IMR-90 (cell line): ENCODE measurements at places on chromosomes 5 and 9. TPM values are rescaled to one million over a fixed set of nuclear protein-coding genes. Genes with fewer than 3 reads are reported as not detected.

DNA sequence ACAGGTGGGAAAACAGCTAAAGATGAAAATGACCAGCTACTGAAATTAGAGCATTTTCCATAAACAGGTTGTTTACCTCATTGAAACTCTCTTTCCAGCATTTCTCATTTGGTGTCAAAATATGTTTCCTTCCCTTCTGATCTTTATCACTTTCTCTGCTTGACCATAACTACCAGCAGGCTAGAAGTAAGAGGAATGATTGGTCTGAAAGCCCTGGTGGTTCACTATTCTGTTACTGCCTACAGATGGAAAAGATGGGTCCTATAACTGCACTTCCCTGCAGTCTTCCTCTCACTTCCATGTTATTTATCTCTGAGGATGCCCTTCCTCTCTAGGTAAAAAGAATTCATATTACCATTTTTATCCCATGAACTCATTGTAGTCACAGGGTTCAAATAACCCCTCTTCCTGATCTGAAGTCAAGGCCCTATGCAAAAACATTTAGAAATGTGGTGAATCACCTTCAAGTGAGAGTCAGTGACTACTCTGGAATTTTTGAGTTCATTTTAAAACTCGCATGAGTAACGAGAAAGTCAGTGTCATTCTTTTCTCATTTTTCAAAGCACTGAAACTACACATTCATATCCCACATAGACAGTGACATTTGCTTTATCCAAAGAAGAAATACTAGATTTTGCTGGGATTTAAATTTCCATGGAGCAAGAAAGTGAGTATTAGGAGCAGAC, 51.7 kb downstream of the ZNF474 start:
- DNase-seq: peak; percentile 93
- H3K4me1 ChIP-seq: peaks cover 13% of the 10 kb centered on the region
- no peak overlapping the region for H3K4me3 ChIP-seq

DNA sequence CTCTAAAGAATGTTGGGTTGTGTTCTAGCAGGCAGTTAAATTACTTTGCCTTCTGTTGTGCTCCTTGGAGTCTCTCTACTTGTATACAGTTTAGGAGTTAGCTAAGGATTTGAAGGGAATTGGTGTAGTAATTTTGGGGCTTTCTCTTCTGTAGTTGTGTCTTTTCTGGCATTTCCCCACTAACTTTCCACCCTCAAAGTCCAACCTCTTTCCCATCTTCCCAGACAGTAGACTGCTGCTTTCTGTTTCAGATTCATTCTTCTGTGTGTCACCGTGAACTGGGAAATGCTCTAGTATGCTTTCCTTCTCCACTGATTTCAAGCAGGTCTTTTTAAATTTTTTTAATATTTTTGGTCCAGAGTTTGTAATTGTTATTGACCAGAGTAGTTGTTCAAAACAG, 4.5 kb upstream of the ANGPTL2 start:
- no peaks in the 10 kb centered on the region for H3K36me3 ChIP-seq
- H3K27ac ChIP-seq: peak overlapping the region; percentile 16; the same call in 1 of the 2 replicates
- DNase-seq: peak; percentile 32
- H3K4me3 ChIP-seq: no peak overlapping the region

DNA sequence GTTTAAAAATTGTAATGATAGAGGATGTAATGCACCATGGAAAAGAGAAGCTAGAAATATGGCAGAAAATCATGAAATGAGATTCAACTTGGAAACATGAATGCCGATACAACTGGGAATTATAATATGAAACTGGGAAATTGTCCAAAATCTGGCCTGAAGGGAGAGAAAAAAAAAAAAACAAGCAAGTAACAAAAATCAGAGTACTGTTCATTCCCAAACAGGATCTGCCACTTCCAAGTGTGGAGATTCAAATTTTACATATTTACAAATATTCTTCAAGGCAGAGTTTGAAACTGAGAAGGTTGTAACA, 56.6 kb upstream of the MOCS2 start:
- H3K27ac ChIP-seq: no peak overlapping the region
- DNase-seq: no peak
- peaks cover 4% of the 10 kb centered on the region for H3K4me1 ChIP-seq
- H3K27me3 ChIP-seq: no peaks in the 10 kb centered on the region

DNA sequence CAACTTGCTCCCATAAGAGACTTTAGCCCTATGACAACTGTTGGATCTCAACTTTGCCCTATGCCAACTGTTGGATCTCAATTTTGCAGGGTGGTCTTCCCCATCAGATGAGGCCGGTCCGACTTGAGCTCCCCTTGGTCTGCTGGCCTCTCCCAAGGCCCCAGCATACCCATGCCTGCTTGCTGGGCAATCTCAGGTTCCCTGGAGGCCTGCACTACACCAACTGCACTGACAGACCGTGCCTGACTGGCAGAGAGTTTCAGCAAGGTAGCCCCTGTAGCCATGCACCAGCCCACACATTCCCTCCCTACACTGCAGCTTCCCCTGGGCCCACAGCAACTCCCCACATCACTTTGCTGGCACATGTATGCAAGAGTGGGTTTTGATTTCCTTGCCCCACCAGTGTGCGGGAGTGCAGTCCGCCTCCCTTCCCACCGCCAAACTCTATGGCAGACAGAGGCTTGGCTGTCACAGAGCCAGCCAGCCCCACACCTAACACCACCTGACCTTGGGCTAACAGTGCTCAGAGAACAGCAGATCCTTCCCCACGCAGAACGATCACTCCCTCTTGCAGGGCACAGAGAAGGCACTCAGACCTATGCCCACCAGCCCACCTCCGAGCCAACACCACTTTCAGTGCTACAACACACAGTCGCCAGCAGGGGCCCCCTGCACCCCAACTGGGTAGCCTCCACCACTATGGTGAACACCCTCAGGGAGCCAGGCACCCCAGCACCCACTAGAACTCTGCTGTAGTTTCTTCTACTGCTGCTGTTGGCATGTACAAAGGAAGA, 279.9 kb upstream of the COX7C start:
- no peaks in the 10 kb centered on the region for H3K4me1 ChIP-seq
- H3K27ac ChIP-seq: no peak overlapping the region

- no peaks in the 10 kb centered on the region for H3K36me3 ChIP-seq
- no peak overlapping the region for H3K4me3 ChIP-seq
- no peak for DNase-seq
- peaks cover 5% of the 10 kb centered on the region for H3K27me3 ChIP-seq
- peaks cover 2% of the 10 kb centered on the region; the same call in 1 of the 2 replicates for H3K4me1 ChIP-seq
Observed at GRCh38 chr5:180161420-180162303, 47.3 kb downstream of the RASGEF1C start.

GRCh38 chr5:52895572-52896413, 93.4 kb upstream of the ITGA2 start:
- H3K27ac ChIP-seq: no peak overlapping the region
- peaks cover 9% of the 10 kb centered on the region for H3K4me1 ChIP-seq
- no peak overlapping the region for H3K4me3 ChIP-seq
- DNase-seq: no peak

DNA sequence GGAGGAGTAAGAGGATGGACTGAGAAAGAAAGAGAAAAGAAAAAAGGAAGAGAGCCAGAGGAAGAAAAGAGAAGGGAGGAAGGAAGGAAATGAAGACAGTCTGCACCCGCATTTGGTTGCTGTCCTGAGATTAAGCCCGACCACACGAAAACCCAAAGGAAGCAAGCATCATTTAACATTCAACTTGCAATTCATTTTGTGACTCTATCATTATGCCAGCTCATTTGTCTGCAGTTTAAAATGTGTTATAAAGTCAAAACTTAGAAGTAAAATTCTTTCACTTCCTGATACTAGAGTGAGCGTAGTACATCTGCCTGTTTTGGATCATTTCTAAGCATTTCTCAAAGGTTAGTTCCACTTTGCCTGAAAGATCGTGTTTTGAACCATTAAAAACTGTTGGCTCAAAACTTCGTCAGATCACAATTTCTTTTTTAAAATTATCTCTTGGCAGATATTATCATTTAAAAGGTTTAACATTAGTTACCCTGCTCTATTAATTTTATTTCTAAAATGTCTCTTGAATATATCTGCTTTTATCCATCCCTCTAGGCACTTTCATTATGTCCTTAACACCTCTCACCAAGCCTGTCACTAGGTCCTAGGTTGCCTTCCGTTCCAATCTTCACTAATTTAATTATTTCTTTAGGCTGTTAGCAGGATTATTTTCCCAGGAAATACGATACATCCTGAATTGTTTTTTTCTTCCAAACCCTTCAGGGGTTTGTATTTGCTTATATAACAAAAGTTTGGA, 240.9 kb downstream of the TLE4 start:
- H3K27ac ChIP-seq: no peak overlapping the region
- H3K4me3 ChIP-seq: no peak overlapping the region
- H3K4me1 ChIP-seq: peaks cover 4% of the 10 kb centered on the region; the same call in 1 of the 2 replicates
- H3K27me3 ChIP-seq: peaks cover 6% of the 10 kb centered on the region; the same call in 1 of the 2 replicates
- H3K36me3 ChIP-seq: no peaks in the 10 kb centered on the region

DNA sequence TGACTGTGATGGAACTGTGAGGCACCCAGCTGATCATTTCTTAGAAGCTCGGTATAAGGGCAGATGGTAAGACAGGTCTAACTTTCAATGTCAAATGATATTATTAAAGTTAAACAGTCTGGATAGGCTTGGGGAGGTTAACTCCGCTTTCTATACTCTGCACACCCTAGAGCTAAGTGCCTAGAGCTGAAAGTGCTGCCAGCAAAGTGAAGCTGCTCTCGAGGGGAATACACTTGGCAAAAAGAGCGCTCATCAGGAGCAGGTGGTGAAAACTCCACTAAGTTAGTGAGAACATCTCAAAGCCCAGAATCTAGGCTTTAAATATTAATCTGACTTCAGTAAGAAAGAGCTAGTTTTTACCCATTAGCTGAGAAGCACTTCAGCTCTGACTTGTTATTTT, 349.6 kb upstream of the SLC30A5 start:
- no peak for DNase-seq
- no peaks in the 10 kb centered on the region; the same call in 1 of the 2 replicates for H3K27me3 ChIP-seq
- H3K4me3 ChIP-seq: no peak overlapping the region
- H3K4me1 ChIP-seq: no peaks in the 10 kb centered on the region

- H3K36me3 ChIP-seq: no peaks in the 10 kb centered on the region
- H3K27me3 ChIP-seq: peaks cover 7% of the 10 kb centered on the region
- no peaks in the 10 kb centered on the region for H3K4me1 ChIP-seq
- H3K4me3 ChIP-seq: no peak overlapping the region
Observed at GRCh38 chr5:80114860-80115259, 79.7 kb downstream of the THBS4 start.

DNA sequence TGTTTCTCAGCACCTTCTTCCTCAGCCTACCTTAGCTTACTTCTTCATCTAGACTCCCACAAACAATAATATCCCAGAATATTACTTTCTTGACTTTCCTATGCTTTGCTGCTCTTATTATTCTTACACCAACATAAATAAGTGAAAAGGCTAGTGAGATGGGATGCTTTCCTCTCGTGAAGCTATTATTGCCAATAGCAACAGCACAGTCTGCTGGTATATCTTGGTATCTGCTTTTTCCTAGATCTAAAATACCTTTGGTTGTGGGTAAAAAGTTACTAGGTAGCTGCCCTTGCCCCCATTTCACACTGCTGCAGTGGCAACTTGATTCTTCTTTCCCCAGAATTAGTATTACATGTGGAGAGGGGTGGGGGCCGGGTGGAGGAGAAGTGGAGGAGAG, 26.1 kb upstream of the GLIPR2 start:
- no peak overlapping the region for H3K4me3 ChIP-seq
- peaks cover 2% of the 10 kb centered on the region; the same call in 1 of the 2 replicates for H3K4me1 ChIP-seq
- no peak for DNase-seq
- H3K36me3 ChIP-seq: peaks cover 24% of the 10 kb centered on the region
- H3K27me3 ChIP-seq: no peaks in the 10 kb centered on the region

DNA sequence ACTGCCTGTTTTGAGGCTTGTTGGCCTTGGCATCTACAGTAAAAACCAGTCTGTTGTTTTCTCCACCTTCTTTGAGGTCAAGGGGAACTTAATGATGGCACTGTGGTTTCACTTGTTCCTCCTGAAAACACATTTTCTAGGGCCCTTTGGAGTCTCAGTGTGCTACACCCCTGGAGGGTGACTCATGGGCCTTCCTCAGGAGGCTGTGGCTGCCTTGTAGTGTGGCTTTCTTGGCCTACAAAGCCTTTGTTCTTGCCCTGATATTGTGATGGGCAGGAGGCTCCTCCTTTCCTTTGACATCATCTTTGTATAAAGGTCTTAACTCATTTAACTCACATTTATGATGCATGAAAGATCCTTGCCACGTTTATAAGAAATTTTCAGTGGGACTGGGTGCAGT, 56.3 kb upstream of the GPBP1 start:
- no peaks in the 10 kb centered on the region for H3K36me3 ChIP-seq
- peaks cover 2% of the 10 kb centered on the region; the same call in 1 of the 2 replicates for H3K27me3 ChIP-seq
- no peaks in the 10 kb centered on the region for H3K4me1 ChIP-seq
- H3K4me3 ChIP-seq: no peak overlapping the region

DNA sequence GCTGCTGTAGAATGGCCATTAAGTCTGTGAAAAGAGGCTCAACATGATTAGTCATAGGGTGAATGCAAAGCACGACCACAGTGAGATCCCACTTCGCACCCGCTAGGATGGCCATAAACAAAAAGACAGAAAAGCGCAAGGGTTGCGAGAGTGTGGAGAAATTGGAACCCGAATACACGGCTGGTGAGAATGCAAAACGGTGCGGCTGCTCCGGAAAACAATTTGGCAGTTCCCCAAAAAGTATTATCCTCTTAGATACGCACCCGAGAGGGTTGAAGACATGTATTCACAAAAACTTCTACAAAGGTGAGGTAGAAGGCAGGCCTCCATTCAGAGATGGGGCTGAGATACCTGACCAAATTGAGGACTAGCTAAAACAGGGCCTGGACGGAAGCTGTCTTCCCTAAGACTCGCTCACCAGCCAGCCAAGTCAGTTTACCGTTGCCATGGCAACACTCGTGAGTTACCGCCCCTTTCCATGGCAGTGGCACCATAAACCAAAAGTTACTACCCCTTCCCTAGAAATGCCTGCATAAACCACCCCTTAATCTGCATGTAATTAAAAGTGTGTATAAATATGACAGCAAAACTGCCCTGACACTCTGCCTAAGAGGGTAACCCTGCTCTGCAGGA, 726 bp upstream of the PSMB7 start:
- no peak overlapping the region; the same call in 1 of the 2 replicates for H3K4me3 ChIP-seq
- H3K27me3 ChIP-seq: no peaks in the 10 kb centered on the region
- H3K4me1 ChIP-seq: peaks cover 6% of the 10 kb centered on the region
- H3K36me3 ChIP-seq: peaks cover 12% of the 10 kb centered on the region

DNA sequence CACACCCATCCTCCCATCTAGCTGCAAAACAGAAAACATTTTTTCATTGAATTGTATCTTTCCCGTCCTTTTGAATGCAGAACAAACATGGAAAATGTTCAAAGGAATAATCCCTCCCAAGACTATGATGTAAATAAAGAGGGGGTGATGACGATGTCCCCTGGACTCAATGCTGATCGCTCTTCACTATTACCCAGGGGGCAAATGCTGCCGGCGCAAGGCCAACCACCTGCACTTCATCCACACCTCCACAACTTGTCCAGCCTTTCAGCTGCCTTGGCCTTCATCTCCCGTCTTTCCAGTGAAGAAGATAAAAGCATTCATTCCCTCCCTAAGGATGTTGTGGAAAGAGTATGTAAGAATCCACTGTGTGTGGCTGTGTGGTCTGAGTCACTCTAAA, 240.3 kb downstream of the AGTPBP1 start:
- H3K4me1 ChIP-seq: no peaks in the 10 kb centered on the region
- H3K27ac ChIP-seq: no peak overlapping the region
- DNase-seq: no peak
- no peaks in the 10 kb centered on the region for H3K36me3 ChIP-seq
- H3K4me3 ChIP-seq: no peak overlapping the region
- no peaks in the 10 kb centered on the region for H3K27me3 ChIP-seq

Gene PCDHA11
- under 0.01 TPM in 1 of 2 replicates, not detected in the other for total RNA-seq

Gene DMRTA1
- under 0.01 TPM in 2 replicates for total RNA-seq

Gene AJM1
- 0.18 and 0.28 TPM in 2 replicates for total RNA-seq
